ENCODE measurements at places on chromosomes 13 and 19.

DNA sequence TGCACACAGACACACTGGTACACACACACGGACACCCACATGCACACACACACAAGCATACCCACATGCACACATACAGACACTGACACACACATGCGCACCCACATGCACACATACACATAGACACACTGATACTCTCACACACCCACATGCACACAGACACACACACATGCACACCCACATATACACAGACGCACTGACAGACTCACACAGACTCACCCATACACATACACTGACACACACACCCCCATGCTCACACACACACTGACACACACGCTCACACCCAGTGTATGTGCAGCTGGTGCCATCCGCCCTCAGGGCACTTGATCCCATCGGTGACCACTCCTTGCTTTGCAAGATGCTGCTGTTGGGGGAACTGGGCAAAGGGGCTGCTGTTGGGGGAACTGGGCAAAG is 9.7 kb upstream of the RASA3 start:
- DNase-seq, result no peak

GRCh38 chr13:95647321-95647720 is 2.8 kb upstream of the DZIP1 start:
- no peak for DNase-seq

- DNase-seq, result peak; percentile 33
Observed at GRCh38 chr13:52968074-52968700, 60.4 kb upstream of the OLFM4 start.

- peak; percentile 26 for DNase-seq
Observed at GRCh38 chr19:46714444-46715106, 2.3 kb downstream of the PRKD2 start.

DNA sequence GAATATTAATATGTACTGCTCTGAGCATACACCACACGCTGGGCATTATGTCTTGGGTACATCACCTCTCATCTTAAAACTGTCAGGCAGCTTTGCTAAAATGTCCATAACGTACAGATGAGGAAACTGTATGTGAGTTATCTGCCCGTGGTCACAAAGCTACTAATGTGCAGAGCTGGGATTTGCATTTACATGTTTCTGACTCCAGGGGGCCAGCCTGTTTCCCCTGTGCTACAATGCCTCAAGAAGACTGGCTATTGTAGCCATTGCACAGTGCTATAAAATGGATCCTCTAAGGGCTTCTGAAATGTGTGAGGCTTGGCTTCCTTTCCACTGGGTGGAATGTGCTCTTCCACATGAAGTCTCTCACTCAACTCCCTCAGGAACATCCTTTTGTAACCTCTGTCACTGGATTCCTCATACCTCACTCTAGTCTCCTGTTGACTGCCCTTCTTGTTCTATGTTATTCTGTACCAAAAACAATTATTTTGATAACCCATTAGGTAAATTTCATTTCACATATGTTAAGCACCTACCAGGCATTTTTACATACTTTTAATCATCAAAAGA is 95.6 kb upstream of the HTR2A start:
- no peak for DNase-seq
